Stimulated activated CD8-positive, alpha-beta memory T cell treated with anti-CD3 and anti-CD28 coated beads, Interleukin-4, amount 100 ng/mL, for 4 hours (primary cell): ENCODE measurements at places on chromosomes 3 and 15.

GRCh38 chr3:118075873-118076272, 958.8 kb downstream of the IGSF11 start:
- DNase-seq = no peak

DNA sequence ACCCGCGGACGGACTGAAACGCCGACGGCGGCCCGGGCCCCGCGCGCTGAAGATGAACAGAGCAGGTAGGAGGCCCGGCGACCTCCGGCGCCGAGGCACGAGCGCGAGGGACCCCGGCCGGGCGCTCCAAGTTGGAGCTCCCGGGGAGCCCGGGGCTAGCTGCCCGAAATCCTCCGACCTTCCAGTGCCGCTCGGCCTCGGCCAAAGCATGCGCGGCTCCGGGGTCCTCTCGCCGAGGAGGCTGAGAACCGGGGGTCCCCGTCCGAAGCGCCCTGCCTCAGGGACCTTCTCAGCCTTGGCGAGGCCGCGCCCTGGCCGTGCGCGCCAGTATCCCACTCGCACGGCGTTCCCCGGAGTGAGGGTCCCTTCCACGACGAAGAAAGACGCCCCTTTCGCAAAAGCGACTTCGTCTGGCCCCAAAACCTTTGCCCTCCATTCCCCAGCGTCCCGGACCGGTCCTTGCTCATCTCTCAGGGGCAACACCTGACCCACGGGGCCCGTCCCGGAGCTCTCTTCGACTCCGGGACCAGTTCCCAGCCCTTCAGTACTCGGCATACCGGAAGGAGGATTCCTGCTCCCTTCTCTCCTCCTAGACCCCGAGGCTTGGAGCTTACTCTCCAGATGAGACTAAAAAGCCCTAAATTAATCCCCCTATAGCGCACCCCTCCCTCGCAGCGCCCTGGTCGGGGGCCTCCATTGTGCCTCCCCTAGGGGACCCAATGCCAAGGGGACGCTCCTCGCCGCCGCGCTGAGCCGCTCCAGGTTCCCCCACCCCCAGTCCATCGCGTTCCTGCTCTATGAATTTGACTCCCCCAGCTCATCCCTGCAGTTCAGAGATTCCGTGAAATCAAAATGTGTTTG, 7.7 kb upstream of the FGD5 start:
- DNase-seq = no peak

- DNase-seq = no peak
These were observed 66.8 kb downstream of the IQSEC1 start for GRCh38 chr3:13006216-13006990.

DNA sequence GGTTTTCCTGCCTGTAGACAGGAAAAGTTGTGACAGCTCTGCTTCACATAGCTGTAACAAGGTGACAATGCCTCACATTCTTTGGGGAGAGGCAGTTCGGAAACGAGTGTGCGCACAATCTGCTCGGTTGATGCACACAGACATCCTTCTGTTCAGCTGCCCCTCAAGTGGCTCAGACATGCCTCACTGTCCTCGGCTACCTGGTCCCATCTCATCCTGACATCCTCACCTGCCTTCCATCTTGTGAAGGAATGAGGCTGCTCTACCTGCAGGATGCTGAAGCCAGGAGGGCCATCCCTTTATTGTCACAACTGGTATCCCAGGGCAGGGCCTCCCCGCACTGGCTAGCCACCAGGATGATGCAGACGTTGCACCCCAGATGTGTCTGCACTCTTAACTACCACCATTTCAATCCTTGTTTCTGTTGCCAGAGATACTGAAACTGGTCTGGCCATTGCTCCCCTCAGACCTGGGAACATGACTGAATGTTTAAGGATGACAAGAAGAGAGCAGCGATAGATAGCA, 19.4 kb downstream of the SRPRB start:
- DNase-seq = no peak

- no peak for DNase-seq
These were observed 116.3 kb upstream of the DAZL start for GRCh38 chr3:16721494-16721893.

- DNase-seq = no peak
These were observed 8.9 kb upstream of the NSMCE3 start for GRCh38 chr15:29278436-29279105.

DNA sequence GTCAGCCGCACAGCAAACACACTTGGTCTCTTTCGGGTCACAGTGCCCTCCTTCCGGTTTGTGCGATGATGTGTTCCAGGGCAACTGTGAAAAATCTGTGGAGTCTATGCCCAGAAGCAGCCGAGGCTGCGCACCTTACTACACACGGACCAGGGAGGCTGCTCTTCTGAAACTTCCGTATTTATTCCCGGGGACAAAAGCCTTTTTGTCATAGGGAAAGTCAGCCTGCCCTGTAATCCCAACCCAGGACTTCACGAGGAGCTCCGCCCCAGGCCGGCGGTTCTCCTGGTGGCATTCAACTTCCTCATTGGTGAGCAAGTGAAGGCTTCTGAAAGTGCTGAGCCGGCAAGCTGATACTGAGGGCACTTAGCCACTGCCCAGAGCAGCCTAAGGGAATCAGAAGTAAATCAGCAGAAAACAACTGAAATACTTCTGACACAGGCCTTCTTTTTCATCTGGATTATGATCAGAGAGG, 126.5 kb downstream of the FMN1 start:
- no peak for DNase-seq
